ENCODE measurements at places on chromosomes 16 and 17.

DNA sequence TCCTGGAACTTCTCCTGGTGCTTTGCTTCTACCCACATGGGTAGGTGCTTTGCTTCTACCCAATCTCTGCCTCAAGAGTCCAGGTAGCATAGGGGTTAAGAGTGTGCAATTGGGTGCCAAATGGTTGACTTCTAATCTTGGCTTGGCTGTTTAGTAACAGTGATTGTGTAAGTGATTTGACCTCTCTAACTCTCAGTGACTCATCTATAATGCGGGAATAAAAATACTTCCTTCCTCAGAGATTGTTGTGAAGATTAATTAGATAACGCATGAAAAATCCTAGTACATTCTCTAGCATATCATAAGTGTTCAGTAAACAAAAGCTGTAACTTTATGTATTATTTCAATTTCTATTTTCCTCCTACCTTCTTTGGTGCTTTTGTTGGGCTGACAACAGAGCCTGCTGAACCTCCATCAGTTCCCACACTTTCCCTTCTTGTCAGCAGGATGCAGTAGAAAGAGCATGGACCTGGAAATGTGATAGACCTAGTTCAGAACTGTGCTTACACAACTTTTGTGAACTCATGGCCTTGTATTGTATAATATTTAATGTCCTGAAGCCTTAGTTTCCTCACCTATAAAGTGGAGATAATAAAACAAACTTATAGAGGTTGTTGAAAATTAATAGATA lies 72.9 kb upstream of the SMIM36 start:
- DNase-seq: no peak

- no peak for DNase-seq
These were observed 434.0 kb upstream of the MON1B start for GRCh38 chr16:76756951-76757350.

DNA sequence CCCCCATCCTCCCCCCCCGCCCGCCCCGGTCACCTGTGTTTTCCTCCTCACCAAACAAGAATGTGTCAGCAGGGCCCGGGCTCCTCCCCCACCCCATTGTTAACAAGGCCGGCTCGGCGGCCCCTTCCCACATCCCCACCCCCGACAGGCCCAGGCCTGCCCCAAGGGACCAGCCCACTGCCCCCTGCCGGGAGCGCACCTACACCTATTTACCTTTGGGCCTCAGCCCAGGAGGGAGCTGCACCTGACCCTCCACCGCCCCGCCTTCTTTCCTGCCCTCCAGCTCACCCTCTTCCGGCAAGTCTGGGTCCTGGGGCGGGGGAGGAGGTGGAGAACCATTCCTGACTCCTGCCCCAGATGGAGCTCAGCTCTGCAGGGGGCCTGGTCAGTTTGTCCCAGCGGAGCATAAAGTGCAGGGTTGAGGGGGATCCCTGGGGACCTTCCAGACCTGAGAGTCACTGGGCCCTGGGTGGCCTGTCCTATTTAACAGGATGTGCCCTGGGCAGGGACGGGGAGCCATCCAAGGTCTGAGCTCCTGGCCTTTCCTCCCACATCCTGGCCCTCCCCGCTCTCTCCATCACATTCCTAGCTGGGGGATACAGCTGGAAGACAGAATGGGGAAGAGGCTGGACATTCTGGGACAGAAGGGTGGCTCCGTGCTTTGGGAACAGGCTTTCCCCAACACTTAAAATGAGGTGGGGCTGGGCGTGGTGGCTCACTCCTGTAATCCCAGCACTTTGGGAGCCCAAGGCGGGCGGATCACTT lies 8.3 kb downstream of the FOXJ1 start:
- no peak for DNase-seq

DNA sequence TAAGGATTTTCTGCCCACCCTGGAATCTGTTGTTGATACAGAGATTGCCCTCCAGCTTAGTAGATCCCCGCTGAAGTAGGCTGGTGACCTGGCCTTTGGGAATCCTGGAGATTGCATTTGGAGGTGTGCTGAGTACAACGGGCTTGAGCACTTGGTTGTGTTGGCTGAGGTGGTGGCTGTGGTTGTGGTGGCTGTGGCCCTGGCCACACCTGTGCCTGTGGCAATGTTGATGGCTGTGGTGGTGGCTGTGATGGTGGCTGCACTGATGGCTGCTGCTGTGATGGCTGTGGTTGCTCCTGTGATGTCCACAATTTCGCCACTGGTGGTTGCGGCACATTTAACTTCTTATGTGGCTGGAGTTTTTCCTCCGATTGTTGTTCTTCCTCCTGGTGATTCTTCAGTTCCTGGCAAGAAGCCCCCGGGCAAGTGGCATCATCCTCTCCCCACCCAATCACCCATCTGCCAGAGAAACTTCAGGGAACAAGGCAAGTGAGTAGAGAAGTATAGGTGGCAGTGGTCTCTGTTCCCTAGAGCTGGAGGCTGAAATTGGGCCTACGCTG lies 4.2 kb downstream of the CCDC200 start:
- peak; percentile 39 for DNase-seq

- no peak for DNase-seq
These were observed 2.4 kb downstream of the TBX4 start for GRCh38 chr17:61454381-61455323.

- DNase-seq: no peak
These were observed 31.6 kb upstream of the CDH15 start for GRCh38 chr16:89139907-89140361.

- DNase-seq: peak; percentile 41
These were observed 1.8 kb downstream of the SNTB2 start for GRCh38 chr16:69188716-69189115.

DNA sequence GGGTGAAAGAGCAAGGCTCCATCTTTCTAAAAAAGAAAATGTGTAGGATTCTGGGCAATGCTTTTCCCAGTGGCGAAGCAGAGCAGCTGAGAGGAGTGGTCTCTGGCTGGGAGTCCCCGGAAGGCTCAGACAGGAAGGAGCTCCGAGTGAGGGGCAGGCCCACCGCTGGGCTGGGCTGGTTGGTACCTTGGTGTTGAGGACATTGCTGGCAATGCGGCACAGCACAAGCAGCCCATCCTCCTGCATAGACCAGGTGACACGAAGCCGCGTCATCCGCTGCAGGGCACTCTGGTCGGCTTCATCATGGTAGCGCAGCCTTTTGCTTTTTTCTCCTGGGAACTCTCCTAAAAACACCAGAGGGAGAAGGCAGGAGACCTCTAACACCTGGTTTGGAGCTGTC lies 63.9 kb downstream of the GTF3C1 start:
- DNase-seq: no peak

DNA sequence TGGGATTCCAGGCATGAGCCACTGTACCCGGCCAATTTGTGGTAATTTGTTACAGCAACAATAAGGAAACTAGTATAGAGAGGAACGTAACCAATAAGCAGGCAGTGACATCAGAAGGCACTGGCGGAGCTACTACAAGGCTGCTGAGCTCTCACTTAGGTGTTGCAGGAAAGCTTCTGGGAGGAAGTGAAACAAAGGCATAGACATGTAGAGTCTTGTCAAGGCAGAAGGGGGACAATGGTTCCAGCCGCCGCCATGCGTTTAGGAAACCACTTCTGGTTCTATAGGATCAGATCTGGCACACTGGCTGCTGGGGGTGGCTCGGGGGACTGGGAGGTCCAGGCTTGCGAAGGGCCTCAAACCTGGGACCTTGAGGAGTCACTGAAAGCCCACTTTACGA lies 9.4 kb upstream of the CPSF4L start:
- DNase-seq: no peak

- DNase-seq: no peak
These were observed 9.3 kb downstream of the HS3ST3A1 start for GRCh38 chr17:13592427-13592826.

DNA sequence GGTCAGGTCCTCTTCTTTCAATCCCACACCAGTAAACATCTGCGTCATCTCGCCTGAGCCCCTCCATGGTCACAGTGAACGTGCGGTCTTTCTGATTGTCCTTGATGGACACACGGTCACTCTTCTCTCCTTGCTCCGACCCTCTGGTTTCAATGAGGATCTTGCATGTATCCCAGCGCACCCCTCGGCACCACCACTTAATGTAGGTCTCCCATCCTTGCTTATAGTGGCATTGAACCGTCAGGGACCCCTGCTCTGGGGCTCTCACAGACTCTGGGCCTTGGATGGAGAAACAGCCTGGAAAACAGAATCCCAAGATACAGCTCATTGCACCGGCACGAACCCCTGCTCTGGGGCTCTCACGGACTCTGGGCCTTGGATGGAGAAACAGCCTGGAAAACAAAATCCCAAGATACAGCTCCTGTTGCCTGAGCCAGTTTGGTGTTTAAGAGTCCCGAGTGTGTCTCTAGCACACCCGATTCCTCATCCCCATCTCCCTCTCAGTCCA lies 5.4 kb downstream of the CD300LB start:
- peak; percentile 35 for DNase-seq

DNA sequence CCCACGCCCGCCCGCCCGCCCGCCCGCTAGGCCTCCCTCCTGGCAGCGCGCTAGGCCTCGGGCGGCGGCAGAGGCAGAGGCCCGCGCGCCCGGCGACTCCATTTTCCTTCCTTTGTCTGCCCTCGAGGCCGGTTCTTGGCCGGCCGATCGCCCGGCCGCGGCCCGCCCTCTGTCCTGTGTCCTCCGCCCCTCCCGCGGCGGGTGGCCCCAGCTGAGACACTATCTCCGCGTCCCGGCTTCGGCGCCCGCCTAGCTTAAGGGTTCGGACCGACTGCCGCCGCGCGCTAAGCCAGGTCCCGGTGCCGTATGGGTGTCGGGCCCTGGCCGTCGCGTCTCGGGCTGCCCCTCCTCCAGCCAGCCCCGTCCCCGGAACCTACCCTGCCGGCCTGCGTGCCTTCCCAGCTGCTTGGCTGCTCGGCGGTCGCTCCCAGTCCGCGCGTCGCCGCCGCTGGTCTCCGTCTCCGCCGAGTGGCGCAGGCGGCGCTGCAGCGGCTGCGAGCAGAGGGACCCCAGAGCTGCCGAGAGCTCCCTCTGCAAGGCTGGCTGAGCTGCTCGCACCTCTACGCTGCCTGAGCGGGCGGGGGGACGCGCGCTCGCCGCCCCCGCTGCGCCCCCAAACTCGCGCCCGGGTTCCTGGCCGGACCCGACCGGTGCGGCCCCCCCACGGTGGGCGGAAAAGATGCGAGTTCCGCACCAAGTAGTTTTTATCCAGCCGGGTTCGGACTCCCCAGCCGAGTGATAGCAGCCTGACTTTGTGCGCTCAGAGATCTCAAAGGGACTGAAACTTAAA lies 787 bp downstream of the CTCF start:
- peak; percentile 72 for DNase-seq

GRCh38 chr17:67359960-67360791 lies 6.2 kb downstream of the PSMD12 start:
- DNase-seq: no peak

GRCh38 chr17:7313088-7313889 lies 1.9 kb downstream of the GPS2 start:
- no peak for DNase-seq

Measured in left lobe of liver (tissue), 2 donors.